ENCODE measurements at places on chromosomes 5 and 9.

- no peak for DNase-seq
These were observed 53.4 kb upstream of the PAM start for GRCh38 chr5:102701748-102702147.

GRCh38 chr5:81606150-81606549 is 144.7 kb downstream of the SSBP2 start:
- DNase-seq: no peak

DNA sequence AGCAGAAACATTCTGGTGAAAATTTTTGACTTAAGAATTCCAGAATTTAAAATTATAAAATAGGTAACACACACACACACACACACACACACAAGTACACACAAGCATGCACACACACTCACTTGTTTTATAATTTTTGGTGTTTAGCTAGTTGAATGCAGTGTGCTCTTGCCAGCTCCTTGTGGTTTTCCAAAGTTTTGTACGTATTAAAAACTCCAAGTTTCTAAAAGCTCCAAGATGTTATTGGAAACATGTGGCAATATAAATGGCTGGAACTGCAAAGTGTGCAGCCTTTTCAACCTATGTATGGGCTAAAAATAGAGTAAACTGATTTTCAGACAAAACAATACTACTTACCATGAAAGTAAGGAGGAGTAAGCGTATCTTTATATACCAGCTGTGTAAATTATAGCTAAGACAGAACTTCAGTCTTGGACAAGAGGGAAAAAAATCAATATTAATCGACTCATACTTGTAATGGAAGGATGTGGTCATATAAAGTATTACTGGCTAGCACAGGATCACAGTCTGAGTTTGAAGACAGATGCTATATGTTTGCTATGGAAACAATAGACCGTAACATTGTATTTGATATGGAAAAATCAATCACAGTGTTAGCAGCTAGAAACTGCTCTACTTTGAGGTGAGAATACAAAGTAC is 727.1 kb upstream of the GRAMD2B start:
- no peak for DNase-seq

- no peak for DNase-seq
These were observed at the start of gene SMIM32 for GRCh38 chr5:136192526-136193321. SMIM32 (minus strand) TSS chr5:136193162; CDS start chr5:136192524, 638 bp downstream.

- DNase-seq: no peak
These were observed 412.7 kb downstream of the CETN3 start for GRCh38 chr5:89996890-89997289.

GRCh38 chr9:105835721-105836120 is 141.4 kb downstream of the TMEM38B start:
- no peak for DNase-seq

DNA sequence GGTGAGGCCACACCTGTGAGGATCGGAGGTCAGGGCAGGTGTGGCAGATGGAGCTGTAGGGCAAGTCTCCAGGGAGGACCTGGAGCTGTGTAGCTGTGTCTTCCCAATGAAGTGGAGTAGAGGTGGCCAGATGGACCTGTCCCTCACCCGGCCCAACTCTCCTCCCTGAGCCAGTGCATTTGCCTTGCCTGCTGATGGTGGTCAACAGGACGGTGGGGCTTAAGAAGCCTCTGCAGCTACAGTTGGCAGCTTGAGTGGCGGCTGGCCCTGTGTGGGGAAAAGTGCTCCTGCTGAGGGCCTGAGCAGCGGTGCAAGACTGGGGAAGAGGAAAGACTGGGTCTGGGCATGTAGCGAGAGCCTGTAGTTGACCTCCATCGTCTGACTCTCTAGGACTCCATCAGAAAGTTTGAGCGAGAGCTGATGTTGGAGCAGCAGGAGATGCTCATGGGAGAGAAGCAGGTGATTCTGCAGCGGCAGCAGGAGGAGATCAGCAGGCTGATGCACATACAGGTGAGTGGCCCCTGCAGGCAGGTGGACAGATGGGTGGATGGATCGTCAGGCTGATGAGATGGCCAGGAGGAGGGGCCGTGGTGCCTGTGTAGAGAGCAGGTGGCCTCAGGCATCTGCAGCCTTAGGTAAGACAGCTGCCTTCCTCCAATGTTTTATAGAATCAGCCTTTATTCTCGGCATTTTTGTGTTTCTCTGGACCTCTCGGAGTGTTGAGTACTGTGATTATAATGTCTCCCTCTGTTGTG is 24.9 kb downstream of the PITX1 start:
- DNase-seq: no peak

DNA sequence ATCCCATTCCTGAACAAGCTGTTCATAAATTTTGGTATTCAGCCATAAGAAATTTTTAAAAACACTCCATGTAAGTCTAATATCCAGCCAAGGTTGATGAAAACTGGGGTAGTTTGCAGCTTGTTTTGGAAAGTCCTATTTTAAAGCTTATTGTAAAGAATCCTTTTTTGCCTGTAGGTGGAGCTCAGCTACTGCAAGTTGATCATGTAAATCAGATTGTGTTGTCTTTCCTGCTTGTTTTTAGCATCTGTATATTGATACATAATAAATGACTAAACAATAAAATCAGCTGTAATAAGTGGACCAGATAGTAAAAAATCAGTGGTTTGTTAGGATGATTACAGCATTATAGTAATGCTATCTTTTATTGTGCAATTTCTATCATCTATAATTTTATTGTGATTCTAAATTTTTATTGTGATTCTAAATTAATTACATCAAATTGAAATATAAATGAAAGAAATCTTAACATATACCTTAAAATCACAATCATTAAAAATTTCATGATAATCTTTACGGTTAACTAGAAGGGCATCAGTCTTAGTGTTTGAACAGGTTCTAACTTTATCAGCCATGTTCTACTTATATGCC is 42.4 kb downstream of the CWC27 start:
- no peak for DNase-seq

DNA sequence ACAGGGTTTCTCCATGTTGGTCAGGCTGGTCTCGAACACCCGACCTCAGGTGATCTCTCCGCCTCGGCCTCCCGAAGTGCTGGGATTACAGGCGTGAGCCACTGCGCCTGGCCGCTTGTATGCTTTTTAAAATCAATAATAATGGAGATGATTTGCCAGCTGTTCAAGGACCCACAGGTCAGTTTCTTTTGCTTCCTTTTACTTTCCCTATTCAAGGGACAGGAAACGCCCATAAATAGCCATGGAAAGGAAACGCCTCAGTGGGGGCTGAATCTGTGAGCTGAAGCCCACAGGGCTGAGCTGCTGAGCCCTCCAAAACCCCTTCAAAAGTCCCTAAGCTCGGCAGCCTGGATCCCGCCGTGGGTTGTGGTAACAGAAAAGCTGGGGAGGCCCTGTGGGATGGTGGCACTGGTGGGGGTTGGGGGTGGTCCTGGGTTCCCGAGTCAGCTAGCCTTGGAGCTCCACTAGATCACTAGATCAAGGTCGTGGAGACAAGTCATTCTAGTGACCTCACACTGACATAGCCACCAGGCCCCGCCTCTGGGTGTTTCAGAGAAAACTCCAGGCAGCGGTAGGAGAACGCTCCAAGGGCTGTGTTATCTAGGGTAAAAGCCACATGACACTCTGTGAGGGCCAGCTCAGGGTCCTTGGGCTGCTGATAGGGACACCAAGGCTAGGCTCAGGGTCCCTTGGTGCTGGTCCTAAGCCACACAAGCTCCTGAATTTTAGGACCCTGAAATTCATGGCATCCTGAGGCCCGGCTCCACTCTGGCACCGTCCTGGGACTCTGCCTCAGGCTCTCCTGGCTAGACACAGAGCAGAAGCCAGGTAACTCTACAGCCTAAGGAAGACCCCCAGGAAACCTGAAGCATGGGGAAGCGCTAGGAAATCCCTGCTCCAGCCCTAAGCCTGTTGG is 18.0 kb upstream of the DUSP1 start:
- peak; percentile 68 for DNase-seq

- no peak for DNase-seq
These were observed 247.6 kb upstream of the ACO1 start for GRCh38 chr9:32136700-32137339.

DNA sequence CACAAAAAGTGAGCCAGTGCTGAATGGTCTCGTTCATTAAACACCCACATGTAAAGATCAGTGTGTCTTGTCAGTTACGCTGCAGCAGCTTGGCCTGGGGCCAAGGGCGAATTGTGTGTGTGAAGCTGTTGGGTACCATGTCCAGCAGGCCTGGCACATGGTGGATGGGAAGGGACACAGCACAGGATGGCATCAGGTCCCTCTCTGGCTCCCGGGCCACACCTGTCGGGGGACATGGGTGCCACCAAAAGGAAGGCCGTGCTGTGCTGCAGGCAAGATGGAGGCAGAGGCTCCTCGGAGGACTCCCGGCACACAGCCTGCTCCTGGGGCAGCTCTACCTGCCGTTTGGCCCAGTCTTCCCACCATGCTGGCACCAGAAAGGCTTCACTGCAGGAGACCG is 32.0 kb downstream of the NKD2 start:
- no peak for DNase-seq

GRCh38 chr9:85056203-85056572 is 386.7 kb downstream of the NTRK2 start:
- no peak for DNase-seq

DNA sequence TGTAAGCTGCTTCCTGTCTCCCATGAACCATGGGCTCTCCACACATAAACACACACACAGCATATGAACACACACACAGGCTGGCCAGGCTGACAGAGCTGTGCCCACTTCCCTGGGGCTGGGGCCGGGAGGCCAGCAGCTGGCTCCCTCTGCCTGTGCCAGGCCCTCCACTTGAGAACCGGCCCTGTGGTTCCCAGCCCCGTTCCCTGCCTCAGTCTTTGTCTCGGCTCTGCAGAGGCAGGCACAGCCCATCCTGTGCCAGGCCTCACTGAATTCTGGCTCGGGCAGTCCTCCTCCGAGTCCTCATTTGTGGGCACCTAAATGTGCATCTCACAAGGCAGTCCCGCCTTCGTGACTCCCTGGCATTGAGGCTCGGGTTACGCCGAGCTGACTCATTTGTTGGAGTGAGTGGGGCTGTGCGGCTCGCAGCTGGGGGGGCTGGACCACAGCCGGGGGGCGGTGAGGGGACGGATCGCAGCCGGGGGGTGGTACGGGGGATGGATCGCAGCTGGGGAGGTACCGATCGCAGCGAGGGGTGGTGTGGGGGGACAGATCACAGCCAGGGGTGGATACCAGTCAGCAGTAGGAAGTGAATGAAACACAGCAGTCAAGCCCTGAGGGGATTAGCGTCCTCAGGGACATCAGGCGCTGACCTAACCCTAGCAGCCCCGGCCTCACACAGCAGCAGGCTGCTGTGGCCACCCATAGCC is 72.3 kb downstream of the PSMB7 start:
- DNase-seq: peak; percentile 93

GRCh38 chr5:117594166-117594565 is 1019.5 kb upstream of the SEMA6A start:
- peak; percentile 78 for DNase-seq

DNA sequence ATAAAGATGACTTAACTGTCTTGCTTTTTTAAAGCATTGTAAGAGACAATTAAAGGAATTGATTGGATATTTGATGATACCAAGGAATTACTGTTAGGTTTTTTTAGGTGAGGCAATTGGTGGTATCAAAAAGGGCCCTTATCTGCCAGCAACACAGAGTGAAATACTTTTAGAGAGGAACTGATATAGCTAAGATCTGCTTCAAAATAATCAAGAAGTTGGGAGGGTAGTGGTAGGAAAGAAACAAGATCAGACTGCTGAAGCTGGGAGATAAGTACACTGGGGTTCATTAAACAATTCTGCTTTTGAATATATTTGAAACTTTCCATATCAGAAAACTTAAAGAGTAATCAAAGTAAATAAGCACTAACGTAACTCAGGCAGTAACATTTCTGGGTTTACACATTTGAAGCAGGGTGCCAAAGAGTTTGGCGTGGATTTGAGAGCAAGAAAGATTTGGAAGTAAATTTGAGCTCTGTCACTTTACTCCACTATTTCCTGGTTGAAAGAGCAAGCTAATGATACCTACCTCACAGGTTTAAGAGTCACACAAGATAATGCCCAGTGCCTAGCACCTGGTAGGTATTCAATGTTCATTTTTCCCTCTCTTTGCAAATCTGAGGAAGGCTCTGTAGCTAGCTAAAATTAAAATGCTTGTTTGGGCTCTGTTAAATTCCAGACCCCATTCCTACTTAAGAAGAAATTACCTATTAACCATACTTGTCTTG is 6.9 kb downstream of the ERMP1 start:
- no peak for DNase-seq

- peak; percentile 5 for DNase-seq
These were observed 128.4 kb upstream of the IER5L start for GRCh38 chr9:129306318-129306973.

- no peak for DNase-seq
These were observed 55.9 kb upstream of the MTAP start for GRCh38 chr9:21746550-21746949.

DNA sequence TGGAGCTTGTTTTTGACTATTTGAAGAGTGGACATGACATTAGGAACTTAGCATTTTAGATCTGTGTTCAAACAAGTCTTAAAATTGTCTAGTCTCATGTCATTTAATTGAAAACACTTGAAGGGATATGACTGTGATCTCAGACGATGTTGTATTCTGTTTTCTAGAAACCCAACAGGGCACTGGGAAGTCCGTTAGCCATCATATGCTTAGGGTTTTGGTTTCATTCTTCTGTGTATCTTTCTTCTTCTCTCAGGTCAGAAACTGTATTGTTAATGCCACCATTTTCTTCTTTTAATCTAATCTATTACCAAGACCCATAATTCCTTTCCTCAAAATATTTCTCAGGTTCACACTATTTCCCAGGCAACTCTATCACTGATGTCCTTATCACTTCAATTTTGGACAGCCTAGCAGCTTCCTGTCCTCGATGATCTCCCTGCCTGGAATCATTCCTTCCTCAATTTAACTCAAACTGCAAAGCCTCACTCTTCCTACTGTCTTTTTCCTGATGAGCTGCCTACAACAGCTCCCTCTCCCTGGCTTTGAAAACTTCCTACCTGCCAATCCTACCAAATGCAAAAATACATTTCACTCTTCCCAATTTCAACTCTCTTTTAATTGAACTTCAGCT is 77.7 kb downstream of the MEF2C start:
- DNase-seq: no peak

DNA sequence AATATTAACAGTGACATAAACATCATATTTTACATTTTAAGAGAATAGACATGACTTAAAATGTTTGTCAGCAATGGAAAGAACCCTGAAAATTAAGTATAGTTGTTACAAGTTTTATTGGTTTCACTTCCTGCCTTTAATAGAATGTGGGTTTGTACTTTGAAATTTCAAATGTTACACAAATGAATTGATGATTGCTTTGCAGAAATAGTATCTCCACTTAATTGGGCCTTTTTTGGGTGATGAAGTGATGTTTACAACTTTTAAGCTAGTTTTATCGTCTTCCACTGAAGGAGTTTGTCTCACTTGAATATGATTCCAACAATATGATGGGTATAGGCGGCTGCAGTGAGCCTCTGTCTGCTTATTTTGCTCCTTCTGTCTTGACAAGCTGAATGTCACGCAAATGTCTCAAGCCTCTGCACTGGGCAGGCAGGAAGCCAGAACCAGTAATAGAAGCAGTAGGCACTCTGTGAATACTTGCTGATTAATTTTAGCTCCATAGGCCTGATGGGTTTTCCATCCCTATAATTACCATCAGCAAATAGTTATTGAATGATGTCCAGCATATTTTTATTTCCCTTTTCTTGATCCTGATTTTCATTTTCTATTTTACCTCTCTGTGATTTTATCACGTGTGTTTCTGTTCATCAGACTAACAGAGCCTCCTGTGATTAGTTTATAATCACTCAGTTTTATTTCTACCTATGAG is 10.6 kb upstream of the NR3C1 start:
- no peak for DNase-seq

- DNase-seq: no peak
These were observed 10.3 kb downstream of the FST start for GRCh38 chr5:53490747-53491146.

GRCh38 chr5:66518052-66518451 is 78.1 kb upstream of the MAST4 start:
- DNase-seq: no peak

GRCh38 chr9:105355781-105356180 is 92.1 kb upstream of the FSD1L start:
- no peak for DNase-seq

Data from tibial artery (tissue), 4 donors.